ENCODE measurements at places on chromosomes 1 and 21.

GRCh38 chr1:205360891-205361290 is 4.2 kb upstream of the KLHDC8A start:
- no peak for DNase-seq

DNA sequence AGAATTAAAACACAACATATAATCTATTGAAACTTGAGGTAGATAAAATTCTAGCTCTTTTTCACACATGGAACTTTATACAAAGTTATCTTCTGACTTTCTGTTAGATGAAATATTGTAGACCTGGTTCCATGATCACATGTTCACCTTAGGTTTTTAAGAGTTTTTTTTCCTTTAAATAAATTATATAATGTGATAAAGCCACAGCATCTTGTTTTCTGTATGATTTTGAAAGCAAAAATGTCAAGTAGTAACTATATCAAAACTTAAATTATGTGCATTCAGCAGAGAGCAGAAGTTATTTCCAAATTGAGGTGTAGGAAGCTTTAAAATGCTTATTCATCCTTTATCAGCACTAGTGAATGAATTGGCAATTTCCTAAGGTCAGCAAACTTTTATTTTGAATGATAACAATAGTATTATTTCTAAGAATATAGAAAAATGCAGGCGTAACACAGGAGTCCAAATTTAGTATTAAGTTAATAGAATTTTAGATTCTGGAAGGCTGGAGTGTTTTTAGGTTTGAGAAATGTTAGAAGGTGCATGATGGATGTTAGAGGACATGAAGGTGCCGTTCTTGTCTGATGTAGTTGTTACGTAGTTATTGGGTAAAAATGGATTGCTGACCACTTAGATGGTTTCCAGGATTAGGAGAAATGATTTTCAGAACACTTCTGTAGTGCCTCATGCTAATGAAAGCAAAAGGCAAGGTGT is 17.5 kb downstream of the BACH1 start:
- no peak for DNase-seq

DNA sequence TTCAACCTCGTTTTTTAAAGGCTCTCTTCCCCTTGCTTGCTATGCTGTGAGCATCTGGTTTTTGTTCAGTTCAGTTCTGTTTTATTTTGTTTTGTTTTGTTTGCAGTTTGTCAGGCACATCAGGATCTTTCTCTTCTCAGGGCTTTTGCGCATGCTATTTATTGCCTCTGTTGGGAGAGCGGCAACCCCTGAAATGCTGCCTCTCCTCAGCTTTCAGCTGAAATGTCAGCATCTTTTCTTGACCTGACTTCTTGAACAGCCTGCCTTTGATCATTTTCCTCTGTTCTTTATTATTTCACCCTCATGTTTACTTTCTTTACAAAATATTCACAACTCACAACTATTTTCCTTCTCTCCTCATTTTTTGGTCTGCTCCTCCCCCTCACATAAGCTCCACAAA is 50.4 kb upstream of the RC3H1 start:
- DNase-seq = no peak

- DNase-seq = peak; percentile 21
Measured at GRCh38 chr1:107058245-107059032, 2.0 kb downstream of the PRMT6 start.

- DNase-seq = no peak
Measured at GRCh38 chr1:178749581-178750166, 24.6 kb downstream of the RALGPS2 start.

GRCh38 chr1:168903237-168903830 is 174.3 kb upstream of the DPT start:
- no peak for DNase-seq

DNA sequence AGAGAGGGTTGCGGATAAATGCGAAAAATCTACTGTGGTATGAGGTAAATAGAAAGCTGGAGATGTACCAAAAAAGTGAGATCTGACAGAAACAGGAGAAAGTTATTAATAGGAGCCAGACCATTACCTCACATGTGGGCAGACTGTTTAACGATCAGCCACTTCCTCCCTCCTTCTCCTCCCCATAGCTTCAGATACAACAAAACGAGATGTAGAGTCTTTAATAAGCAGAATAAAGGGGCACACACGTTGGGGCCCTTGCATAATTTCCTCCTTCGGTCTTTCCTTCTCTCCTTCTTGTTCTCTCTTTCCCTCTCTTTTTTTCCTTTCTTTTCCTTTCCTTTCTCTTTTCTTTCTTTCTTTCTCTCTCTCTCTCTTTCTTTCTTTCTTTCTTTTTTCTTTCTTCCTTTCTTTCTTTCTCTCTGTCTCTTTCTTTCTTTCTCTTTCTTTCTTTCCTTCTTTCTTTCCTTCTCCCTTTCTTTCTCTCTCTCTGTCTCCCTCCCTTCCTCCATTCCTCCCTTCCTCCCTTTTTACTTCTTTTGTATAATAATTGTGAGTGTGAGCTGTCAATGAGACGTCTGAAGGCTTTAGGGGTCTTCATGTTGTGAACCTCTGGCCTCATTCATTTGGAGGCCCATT is 242.1 kb downstream of the GRIK1 start:
- DNase-seq = no peak

GRCh38 chr1:199463521-199464127 is 563.9 kb upstream of the NR5A2 start:
- no peak for DNase-seq

GRCh38 chr1:195897076-195897475 is 711.2 kb downstream of the KCNT2 start:
- DNase-seq = no peak

DNA sequence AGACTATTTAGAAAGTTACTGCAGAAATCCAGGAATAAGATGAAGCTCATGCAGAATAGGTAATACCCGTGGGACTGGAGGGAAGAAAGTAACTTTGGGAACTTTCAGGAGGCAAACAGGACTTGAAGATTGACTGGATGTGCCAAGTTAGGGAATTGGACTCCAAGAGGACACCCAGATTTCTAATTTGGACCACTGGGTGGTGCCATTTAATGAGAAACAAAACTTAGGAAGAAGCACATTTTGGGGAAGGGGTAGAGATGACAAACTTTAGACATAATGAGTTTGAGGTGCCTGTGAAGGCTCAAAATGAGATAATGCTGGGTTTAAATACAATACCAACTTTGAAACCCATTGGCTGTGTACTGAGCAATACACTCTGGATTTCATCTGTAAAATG is 3.3 kb upstream of the B4GALT3 start:
- DNase-seq = no peak

DNA sequence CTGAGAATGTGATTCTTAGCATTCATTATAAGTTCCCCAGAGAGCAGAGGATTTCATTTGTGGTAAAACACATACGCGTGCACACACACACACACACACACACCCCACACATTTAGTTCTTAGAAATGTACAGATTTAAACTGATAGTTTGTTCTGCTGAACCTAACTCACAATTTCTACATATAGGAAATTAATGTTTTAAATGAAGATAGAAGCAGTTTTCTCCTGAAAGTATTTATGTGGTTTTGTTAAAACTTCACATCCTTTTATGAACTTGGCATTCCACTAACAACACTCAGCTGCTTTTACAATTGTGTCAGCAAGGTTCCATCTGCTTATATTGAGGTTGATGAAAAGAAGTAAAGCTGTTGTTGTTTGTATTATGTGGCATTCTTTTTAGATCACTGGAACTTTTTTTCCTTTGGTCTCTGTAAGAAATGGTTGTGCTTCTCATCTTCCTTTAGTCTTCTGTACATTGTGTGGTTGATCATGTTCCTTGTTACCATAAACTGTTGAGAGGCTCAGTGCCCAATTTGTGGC is 41.6 kb downstream of the AK4 start:
- no peak for DNase-seq

DNA sequence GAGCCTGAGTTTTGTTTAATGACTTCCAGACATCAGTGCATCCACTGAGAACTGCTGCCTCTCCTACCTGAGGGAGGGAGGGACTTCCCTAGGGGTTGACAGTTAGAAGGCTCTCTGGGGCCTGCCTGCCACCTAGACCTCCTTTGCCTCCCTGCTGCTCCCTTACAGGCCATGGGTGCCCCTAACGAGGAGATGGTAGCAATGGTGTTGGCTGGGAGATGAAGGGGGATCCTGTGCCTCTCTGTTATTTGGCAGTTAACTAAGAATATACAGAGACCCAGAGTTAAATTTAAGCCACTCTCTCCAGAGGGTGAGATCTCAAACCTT is 66.1 kb downstream of the UBE2U start:
- DNase-seq = no peak

DNA sequence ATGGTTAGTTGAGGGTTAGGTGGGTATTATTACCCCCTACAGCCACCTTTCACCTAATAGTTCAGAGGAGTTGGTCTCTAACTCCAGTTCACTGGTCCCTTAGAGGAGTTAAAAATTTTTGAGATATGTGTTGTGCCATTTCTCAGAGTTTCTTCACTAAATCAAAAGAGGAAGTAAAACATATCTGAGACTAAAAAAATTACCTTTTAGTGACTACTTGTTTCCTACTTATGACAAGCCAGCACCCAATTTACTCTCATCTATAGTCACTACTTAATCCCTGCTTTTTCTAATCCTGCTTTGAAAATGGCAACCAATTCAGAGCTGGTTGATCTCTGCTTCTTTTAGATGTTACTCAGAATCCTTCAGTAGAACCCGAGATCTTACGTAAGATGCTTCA is 1316.8 kb upstream of the B3GALT2 start:
- no peak for DNase-seq

Data from muscle of back (tissue), 13 donors.